ENCODE measurements at places on chromosomes 13 and 19.
A peak's percentile ranks its signal among the peaks of the same experiment; 100 is the strongest.

- DNase-seq = no peak
Observed at GRCh38 chr19:48518207-48518606, 6.6 kb upstream of the LMTK3 start.

GRCh38 chr19:51724543-51724942 lies 752 bp upstream of the HAS1 start:
- no peak for DNase-seq

- DNase-seq = peak; percentile 98
Observed at GRCh38 chr19:47130589-47131227, at the start of gene SAE1. TSS of gene SAE1 (plus strand) at chr19:47130835. CDS start at chr19:47130931, 96 bp downstream.

DNA sequence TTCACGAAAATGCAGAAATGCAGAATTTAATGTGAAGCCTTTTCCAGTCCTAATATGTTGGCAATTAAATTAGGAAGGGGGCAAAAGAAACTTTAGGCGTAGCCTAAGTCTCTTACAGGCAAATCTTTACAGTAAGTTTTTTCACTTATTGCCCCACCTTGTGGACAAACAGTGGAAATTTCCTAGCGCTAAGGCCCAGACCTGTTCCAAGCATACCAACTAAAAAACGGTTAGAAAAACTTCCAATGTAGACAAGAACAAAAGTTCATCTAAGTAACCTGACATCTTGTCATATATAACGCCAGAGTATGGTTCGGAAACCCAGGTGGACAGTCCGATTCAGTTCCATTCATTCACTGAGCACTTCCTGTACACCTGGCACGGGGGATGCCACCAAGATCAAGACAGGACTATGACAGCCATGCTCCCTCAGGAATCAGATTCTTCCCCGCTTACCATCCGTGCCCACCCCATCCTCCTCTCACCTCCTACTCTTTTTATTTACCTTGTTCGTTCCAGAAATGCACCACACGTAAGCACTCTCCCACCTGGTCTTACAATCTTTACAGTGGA lies 4.9 kb downstream of the ZAR1L start:
- peak; percentile 63 for DNase-seq

DNA sequence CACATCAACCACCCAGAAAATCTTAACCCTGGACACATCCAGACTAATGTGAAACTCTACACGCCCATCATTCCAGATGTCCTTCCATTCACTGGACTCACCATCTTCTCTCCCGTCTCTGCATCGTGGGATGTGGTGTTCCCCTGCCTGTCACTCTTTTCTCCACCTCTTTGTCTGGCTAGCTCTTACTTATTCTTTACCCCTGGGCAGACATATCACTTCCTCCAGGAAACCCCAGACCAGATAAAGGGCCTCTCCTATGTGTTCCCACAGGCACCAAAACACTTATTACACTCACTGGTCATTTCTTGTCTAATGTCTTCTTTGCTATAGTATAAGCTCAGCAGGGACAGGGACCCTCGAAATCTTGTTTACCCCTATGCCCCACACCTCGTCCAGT lies 109.3 kb upstream of the IPO5 start:
- no peak for DNase-seq

DNA sequence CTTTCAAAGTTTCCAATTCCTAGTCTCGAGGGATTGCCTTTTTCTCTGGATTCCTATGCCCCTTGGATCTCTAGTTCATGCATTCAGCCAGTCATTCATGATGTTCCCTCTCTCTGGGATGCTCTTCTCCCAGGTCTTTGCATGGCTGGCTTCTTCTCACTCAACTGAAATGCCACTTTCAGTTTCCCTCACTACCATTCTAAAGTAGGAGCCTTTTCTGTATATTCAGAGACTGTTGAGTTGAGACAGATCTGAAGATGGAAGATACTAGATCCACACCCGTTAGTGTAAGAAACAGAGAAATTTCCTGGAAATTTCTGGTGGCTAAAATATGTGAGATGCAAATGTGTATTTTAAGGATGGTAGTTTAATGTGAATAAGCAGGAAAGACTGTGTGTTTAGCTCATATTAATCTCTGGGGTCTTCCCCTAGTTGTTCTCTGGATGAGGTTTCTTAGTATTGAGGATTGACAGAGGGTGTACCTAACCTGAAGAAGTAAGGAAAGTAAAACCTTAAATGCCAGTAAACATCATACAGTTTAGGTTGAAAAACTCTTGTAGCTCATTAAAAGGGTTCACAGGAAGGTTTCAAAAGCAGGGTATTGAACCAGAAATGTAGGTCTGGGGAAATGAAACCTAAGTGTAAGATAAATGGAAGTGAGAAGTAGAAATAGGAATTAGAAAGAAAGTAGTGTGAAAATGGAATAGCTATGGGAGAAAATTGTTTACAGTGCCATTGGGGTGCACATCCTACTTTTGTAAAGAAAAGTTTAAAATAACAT lies 331.3 kb downstream of the NDFIP2 start:
- no peak for DNase-seq

DNA sequence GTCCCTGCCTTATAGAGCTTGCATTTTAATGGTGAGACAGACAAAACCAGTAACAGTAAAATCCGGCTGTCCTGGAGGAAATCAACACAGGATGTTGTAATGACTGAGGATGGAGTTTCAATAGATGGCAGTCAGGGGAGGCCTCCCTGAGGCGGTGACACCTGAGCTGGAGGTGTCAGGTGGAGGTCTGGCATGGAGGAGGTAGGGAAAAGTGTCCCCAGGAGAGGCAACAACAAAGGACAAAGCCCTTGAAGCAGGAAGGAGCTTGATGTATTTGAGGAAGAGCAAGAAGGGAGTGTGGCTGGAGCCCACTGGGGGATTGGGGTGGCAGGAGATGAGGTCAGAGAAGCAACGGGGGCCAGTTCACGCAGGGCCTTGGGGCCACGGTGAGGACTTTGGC lies 7.8 kb downstream of the GRIN2D start:
- no peak for DNase-seq

DNA sequence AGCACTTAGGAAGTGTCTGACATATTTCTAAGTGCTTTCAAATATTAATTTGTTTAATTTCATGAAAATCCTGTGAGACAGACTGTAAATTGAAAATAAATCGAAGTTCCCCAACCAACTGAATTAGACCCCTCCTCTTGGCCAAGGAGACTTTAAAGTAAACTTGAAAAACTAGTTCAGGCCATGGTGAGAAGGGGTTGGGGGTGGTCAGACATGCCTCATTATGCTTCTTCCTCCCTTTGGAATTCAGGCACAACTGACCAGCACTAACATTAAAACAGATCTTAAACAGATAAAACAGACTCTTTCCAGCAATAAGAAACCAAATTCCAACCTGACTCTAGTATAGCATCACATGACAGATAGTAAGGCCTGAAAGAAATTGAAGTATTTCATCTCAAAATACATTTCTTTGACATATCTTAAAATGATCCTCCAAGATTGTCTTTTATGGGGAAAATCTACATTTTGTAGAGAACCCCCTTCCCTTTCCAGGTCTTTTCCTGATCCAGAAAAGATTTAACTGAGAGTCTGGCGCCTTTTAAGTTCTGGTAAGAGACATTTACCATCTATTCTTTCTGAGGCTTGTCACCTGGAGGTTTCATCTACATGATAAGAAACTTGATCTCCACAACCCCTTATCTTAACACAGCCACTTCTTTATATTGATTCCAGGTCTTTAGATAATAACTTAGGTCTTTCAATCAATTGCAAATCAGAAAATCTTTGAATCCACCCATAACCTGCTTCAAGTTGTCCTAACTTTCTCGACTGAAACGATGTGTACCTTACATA lies 336.5 kb downstream of the PCDH20 start:
- no peak for DNase-seq

DNA sequence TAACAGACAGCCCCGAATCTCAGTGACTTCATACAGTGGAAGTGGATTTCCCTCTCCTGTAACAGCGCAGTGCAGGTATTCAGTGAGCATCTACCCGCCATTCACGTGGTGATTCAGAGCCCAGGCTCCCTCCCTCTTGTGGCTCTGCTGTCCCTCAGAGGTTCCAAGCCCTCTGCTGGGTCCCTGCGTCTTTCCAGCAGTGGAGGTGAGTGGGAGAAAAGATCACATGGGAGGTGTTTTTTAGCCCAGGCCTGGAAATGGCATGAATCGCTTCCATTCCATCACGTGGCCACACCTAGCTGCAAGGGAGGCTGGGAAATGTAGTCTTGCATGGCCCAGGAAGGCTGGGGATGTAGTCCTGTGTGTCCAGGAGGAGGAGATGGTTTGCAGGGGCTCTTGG lies 61.4 kb downstream of the DPF1 start:
- DNase-seq = no peak

GRCh38 chr13:71454509-71454908 lies 412.5 kb downstream of the DACH1 start:
- DNase-seq = no peak

DNA sequence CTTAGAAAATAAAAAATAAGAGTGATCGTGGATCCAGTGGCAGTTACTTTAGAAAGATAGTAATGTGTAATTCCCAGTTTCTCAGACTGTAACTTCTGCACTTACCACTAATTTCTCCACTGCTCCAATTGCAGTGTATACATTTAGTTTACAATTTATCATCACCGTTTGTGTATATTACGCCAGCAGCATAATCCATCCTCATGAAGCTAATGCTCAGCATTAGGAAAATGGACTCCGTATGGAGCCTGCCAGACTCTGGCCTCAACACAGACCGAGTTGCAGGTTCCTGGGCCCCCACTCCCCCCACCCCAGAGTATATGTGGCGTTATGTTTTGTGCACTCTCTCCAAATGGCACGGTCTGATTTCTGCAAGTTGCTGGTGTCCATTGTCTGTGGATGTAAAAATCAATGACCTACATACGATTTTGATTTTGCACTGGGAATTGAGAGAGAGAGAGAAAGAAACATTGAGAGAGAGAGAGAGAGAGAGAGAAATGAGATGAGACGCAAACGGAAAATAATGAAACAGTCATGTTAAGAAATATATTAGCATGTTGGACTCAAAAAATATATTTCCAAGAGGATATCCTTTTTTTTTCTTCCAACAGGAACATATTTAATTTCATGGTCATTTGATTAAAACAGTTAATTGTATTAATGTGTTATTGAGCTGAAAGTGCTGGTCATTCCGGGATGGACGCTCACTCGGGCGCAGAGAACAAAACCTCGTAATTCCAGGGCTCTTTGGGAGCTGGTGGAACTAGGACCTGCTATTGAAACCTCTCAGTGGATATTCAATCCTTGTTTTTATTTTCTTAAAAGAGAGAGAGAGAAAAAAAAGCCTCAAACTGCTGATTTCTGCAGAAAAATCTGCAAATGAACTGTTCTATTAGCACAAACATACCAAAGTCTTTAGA lies 278.8 kb downstream of the TSHZ3 start:
- DNase-seq = no peak

GRCh38 chr13:61830475-61830874 lies 414.8 kb upstream of the PCDH20 start:
- no peak for DNase-seq

GRCh38 chr13:107104631-107105030 lies 536.7 kb upstream of the ARGLU1 start:
- no peak for DNase-seq

GRCh38 chr19:36047835-36048234 lies 6.2 kb downstream of the THAP8 start:
- no peak for DNase-seq

GRCh38 chr13:89214185-89214584 lies 1543.0 kb downstream of the SLITRK5 start:
- DNase-seq = no peak

GRCh38 chr13:50730496-50731351 lies 112.8 kb downstream of the DLEU7 start:
- DNase-seq = peak; percentile 14

GRCh38 chr13:83201506-83201905 lies 680.8 kb downstream of the SLITRK1 start:
- no peak for DNase-seq

GRCh38 chr13:51714663-51715168 lies 89.2 kb downstream of the DHRS12 start:
- no peak for DNase-seq

GRCh38 chr13:71610876-71611275 lies 256.1 kb downstream of the DACH1 start:
- DNase-seq = no peak

- no peak for DNase-seq
Observed at GRCh38 chr13:34822650-34823049, 119.4 kb upstream of the NBEA start.

DNA sequence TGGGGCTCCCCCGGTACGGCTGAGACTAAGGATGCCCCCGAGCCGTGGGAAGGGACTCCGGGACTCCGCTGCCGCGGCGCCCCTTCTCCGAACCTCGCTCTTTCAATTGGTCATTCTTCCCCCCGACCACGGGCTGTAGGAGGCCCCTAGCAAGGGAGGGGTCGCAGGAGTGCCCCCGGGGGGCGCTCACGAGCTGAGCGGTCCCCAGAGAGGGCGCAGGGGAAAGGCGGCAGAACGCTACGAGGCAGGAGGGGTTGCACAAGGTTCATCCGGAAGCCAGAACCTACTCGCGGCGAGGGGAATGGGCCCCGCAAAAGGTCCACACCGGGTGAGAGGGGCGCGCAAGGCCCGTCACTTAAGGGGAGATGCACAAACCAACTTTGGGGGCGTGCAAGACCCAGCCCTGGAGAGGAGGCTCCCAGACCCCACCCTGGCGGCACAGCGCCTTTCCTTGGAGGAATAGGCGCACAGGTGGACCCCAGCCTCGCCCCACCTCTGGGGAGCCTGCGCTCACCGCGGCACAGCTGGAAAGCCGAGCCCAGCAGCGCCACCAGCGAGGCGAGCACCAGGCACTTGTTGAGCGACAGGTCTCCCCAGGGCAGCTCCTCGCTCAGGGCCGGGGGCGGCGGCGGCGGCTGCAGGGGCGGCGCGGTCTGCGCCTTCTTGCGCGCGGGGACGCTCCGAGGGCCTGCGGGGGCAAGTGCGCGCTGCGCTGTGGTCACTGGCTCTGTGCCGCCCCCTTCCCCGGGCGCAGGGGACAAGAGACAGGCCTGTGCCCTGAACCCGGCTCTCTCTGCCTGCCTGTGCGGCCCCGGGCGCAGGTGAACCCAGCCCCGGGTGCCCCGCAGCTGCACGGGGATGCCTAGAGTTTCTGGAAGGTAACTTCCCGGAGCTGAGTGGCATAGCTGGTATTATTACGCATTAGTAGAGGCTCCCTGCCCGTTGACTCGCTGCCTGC lies 2.8 kb downstream of the JSRP1 start:
- DNase-seq = no peak

DNA sequence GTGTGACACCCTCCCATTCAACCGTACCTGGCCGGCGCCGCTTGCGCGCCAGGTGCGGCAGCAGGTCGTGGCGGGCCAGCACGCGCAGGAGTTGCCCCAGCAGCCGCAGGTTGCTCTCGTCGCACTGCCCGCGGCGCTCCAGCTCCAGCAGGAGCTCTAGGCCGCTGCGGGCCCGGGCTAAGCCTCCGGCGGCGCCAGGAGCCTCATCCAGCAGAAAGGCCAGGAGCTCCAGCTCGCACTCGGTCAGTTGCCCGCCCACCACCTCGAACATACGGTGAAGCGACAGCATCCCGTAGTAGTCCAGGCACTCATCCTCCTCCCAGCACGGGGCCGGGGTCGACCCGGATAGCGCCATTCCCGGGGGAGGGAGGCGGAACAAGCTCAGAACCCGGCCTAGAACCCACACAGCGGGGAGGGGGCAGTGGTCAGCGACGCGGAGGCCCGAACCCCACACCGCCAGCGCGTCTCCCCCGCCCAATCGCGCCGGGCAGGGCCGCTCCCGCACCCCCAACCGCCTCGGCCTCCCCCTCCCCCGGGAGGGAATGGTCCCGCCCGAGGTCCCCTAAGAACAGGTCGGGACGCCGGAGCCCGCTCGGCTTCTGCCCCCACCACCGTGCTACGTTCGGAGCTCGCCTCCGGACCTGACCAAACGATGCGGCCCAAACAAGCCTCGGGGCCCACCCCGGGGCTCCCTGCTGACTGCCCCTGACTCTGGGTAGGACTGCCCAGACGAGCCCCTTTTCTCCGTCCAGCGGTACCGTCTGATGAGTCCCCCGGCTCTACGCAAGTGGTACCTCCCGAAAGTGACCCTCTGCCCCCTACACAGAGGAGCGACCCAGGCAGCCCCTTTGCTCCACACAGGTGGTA lies 591 bp downstream of the DEDD2 start:
- peak; percentile 78 for DNase-seq

All from GM03348 (cell line).